ENCODE measurements at places on chromosomes 2 and 18.

DNA sequence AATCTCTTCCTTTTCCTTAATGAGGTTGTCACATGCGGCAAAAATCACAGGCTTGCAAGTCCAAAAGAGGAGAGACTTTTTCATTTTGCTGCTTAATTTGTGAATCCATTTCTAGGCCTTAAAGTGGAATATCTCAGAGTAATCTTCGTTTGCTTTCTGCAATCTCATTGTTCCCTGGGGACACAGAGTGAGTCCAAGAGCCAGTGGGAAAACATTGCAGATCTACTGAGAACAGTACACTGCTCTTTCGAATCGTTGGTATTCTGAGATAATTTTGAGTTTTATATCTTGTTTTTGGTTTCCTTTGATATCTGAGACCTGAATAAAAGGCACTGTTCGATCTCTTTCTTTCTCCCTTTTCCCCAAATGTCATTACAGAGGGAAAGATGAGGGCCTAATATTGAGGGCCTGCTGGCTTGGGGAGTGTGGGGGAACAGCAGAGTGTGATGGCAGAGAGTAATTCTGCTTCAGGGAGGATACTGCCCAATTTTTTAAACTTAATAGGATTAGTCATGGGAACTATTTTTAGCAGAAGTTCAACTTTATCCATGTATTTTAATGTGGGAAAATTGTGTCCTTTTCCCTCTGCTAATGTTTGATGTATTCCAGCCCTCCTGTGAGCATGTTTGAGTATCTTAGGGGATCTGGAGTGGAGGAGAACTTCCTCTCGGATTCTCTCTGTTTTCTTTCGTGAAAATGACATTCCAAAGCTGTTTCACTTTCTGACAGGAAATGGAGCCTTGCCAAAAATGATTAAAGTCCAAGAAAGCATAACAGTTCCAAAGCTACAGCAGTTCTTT lies 418.2 kb upstream of the ZEB2 start:
- no peak for DNase-seq

DNA sequence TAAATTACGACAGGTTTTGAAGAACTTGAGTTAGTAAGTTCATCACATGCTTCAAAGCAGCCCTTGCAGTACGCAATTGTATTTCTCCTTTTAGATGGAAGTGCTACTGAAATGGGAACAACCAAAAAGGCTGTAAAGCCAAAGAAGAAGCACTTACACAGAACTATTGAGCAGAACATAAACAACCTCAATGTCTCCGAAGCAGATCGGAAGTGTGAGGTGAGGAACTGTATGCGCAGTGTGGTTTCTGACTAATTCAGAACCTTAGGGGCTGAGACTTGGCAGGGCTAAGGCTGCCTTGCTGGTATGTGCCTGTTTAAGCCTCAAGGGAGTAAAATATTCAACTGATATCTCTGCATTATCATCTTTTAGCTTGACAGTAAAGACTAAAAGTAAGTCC lies 8.4 kb downstream of the NCAPH start:
- no peak for DNase-seq

- DNase-seq = no peak
These were observed 65.2 kb downstream of the PLEKHM3 start for GRCh38 chr2:207960090-207960489.

- DNase-seq = no peak
These were observed 128.1 kb downstream of the EIPR1 start for GRCh38 chr2:3249476-3249962.

- no peak for DNase-seq
These were observed 111.9 kb downstream of the SETBP1 start for GRCh38 chr18:44792456-44793061.

DNA sequence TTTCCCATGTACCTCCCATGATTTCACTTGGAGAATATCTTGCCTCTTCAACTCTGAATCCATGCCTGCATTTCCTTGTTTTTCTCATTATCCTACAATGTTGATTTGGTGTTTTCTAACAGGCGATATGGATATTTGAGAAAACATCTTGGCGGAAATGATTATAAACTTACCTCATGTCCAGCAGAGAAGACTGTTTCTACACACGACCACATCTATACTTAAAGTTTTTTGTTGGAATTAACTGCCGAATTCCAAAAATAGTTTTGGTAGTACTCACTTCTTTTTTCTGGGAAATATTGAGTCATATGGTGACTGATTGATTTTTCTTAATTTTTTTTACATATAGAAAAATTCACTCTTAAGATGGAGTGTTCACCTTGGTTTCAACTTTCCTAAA lies 41.4 kb upstream of the TMEFF2 start:
- DNase-seq = no peak

DNA sequence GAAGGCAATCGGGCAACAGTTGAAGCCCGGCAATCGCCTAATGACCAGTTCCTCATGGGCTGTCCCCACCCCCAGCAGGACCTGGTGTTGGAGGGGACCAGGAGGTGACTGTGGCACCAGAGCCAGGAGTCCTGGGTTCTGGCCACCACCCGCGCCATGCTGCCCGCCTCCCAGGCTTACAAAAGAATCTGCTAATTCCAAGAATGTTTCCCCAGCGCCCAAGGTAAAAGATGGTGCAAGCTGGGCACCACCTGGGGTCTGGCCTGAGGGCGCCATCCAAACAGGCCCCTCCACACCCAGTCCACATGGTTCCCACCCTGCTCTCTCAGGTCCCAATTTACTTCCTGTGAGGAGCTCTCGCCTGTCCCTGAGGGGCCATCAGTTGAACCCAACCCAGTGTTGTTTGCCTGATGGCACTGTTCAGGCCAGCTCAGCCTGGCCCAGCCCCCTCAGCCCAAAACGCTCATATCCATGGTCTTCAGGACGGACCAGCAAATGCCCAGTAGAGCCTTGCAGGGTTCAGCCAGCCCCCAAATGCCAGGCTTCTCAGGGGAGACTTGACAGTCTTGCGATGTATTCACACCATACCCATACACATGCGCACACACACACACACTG lies 5.1 kb downstream of the SDC1 start:
- DNase-seq = no peak

- DNase-seq = no peak
These were observed 50.6 kb upstream of the STPG4 start for GRCh38 chr2:47205576-47206141.

GRCh38 chr2:1140389-1141003 lies 189.8 kb downstream of the SNTG2 start:
- DNase-seq = no peak

Data from NCI-H526 (cell line).